ENCODE measurements at places on chromosomes 16 and 17. TPM values are rescaled to one million over a fixed set of nuclear protein-coding genes. Genes with fewer than 3 reads are reported as not detected.

DNA sequence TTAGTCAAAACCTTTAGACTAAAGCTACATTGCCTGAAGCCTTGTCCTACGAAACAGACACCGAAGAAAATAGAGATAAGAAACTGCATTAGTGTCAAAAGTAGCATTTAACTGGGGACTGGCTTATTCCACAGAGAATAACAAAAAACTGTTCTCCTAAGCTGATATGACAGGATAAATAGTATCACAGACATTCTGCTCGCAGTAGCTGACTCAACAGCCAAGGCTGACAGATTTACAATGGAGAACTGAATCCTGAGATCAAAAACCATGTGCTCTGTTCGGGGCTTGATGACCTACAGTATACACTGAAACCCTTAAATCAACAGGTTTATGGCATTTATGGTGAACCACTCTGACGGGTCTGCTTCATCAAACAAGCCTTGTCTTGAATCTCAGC lies 25.5 kb downstream of the ADAMTS18 start:
- DNase-seq = no peak

- no peak for DNase-seq
These were observed 11.6 kb downstream of the KRT33A start for GRCh38 chr17:41338961-41339485.

SPSB3 gene
- total RNA-seq = 100 TPM

- no peak for DNase-seq
These were observed 1.4 kb downstream of the CBFB start for GRCh38 chr16:67030221-67030962.

DNA sequence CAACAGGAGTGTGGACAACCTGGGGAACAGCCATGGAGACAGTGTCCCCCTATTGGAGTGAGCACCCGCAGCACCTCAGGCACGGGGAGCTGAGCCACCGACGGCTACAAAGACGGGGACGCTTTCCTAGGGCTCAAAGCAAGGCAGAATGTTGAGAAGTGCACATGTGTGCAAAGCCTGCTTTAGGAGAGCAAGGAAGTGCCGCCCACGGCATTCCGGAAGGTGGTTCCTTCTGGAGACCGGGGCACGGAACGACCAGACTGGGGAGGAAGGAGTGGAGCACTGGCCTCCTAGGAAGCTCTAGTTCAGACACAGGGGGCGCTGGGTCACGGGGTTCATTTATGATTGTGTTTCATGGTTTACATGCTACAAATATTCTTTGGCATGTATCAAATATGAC lies 52.2 kb downstream of the TBC1D16 start:
- no peak for DNase-seq

- DNase-seq = no peak
These were observed 20.1 kb downstream of the USP6 start for GRCh38 chr17:5135726-5136579.

DNA sequence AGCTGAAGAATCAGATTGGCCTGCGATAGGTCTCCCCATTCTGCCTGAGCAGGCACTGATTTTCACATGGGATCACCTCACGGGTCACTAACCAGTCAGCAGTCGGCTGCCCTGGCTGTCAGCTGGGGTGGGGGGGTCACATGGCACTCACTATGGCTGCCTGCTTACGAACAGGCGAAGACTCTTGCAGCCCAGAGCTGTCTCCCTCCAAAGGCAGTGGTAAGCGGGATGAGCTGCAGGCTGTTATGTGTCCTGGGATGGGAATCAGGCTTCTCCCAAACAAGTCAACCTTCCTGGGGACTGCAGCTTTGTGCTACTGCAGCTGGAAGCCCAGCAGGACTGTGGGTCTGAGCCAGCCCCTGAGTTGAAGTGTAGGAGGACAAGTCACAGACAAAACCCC lies 29.0 kb upstream of the ADORA2B start:
- DNase-seq = no peak

DNA sequence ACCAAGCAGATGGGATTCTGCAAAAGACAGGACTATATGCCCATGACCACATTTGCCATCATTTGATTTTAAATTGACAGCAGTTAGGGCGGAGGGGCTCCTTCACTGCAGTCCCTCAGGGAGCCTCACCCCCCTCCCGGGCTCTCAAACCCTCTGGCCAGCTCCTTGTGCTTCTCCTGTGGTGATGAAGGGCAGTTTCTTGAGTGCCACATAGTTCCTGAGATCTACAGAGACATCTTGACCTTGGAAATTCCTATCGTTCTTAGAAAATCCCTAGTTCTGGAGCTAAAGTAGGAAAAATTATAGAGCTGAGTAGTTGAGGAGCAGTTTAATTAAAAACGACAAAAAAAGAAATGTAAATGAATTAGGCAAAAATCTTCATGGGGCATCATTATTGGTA lies 231.5 kb downstream of the CCDC182 start:
- DNase-seq = no peak

- DNase-seq = no peak
These were observed 12.3 kb downstream of the DLG4 start for GRCh38 chr17:7207120-7208001.

CTRB2 gene
- not detected for total RNA-seq
